GF-D8 (cell line): ENCODE measurements at places on chromosomes 6 and 20.
A peak's percentile ranks its signal among the peaks of the same experiment; 100 is the strongest.

- DNase-seq, result no peak
Observed at GRCh38 chr6:149484733-149485700, at the start of gene ZC3H12D. Gene ZC3H12D, minus strand, starts transcription at chr6:149485014. Its CDS starts 10,471 bp downstream, at chr6:149474543.

DNA sequence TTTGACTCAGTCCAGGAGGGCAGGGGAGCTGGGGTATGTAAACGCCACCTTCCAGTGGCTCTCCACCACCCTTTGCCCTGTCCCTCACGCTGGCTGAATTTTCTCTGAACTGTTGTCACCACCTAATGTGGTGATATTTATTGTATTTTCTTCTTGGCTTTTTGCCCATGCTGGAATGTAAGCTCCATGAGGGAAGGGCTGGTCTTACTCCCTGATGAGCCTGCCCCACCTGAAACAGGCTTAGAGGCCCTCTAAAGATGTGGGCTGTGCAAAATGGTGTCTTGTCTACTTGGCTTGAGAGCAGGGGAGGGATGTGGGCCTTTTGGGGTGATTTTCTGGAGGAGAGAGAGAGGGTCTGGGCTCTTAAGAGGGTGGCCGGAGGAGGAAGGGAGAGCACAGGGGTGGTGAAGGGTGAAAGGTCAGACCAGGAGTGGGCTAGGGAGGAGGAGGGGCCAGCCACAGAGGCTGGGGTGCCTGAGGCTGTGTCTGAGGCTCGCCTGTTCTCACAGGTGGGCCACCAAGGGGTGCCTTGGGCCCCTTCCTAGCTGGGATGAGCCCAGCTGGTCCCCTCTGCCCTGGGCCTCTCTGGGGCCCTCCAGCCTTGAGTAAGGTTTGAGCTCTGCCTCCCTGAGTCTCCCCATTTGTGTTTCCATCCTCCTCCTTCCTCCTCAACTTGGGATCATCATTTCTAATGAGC, 37.3 kb downstream of the SPDEF start:
- no peak for DNase-seq

DNA sequence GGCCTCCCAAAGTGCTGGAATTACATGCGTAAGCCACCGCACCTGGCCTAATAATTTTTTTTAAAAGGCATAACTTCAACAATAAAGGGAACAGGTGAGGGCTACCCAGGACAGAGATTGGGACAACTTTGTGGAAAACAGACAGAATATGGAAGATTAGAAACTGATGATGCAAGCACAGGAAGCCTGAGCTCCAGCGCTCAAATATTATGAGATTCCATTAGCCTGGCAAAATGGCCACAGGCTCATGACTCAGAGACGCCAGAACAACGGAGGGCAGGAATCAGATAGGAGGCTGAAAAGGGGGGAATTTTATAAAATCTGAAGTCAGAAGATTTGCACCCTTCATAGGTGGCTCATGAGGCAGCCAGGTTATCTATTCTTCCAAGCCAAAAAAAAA, 103.1 kb upstream of the MRPS10 start:
- no peak for DNase-seq

DNA sequence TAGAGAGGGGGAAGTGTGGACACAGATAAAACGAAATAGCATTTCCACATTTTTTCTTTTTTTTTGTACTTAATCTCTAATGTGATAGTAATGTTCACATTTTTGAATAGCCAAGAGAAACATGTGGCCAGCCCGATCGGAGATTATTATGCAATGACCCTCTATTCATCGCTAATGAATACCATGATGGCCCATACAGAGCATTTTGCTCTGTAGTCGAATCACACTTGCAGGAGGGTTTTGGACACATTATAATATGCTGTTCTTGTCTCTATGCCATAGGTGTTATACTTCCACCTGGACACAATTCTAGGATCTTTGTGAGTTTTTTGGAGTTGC, 60.1 kb downstream of the MTHFD1L start:
- no peak for DNase-seq

DNA sequence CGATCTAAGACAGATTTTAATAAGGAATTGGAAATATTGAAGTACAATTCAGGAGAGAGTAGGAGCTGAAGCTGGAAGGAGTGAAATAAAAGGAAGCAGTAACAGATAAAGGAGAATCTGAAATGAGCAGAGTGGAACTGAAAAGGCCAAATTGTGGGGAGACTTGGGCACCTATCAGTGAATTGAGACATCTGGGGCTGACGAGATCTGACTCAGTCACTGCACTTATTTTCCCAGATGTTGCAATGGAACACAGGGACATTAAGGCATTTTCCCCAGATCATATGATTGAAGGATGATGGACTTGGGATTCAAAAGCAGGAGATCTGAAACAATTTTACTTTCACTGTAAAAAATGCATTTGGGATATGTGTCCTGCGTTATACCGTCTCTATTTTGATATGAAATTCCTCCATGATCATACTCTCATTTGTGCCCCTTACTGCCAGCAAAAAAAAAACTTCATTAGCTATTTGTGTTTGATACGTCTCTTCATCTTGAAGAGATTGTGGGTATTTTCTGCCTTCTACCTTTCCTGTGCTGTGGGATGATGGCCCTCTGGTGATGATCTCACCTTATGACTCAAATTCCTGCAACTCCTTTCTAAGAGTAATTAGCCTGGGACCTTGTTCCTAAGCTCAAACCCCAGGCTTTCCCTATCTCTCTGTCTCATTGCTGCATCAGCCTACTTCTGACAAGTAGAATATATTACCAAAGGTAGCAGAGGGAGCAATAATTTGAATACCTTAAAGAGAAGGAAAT, 278.5 kb upstream of the MAN1A1 start:
- no peak for DNase-seq

DNA sequence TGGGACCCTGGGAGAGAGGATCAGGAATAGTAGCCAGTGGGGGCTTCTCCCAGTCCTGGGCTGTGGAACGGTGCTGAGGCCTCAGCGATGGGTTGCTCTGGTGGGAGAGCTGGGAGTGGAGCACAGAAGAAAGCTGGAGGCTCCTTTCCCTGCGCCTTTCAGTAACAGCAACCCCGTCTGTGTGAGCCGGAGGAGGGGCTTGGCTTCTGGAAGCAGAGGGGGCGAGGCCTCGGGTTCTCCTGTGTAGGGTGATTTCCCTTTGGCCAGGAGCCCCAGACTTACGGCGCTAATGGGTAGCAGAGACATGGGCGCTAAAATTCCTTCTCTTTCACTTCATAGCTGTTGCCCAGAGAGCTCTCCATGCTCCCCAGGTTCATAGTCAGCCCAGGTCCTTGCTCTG, 55.0 kb downstream of the DAAM2 start:
- DNase-seq, result no peak

GRCh38 chr6:155265843-155266535, 2.2 kb downstream of the CLDN20 start:
- DNase-seq, result no peak

DNA sequence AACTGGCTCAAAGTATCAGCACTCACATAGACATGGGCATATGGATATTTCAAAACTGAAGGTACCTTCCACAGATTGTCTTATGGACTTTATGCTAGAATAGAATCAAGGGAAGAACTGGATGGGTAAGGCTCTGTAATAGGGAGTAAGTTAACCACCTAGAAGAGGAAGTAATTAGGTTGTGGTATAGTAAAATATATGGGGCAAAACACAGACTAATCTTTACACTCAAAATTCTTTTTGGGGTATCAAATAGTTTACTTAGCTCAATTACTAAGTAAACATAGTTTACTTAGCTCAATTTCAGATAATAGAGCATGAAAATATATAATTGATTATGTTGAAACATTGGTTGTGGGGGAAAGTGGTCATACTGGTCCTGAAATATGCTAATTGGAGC, 94.2 kb upstream of the ATXN1 start:
- no peak for DNase-seq

- DNase-seq, result no peak
Observed at GRCh38 chr6:41050536-41050935, 2.5 kb upstream of the APOBEC2 start.

DNA sequence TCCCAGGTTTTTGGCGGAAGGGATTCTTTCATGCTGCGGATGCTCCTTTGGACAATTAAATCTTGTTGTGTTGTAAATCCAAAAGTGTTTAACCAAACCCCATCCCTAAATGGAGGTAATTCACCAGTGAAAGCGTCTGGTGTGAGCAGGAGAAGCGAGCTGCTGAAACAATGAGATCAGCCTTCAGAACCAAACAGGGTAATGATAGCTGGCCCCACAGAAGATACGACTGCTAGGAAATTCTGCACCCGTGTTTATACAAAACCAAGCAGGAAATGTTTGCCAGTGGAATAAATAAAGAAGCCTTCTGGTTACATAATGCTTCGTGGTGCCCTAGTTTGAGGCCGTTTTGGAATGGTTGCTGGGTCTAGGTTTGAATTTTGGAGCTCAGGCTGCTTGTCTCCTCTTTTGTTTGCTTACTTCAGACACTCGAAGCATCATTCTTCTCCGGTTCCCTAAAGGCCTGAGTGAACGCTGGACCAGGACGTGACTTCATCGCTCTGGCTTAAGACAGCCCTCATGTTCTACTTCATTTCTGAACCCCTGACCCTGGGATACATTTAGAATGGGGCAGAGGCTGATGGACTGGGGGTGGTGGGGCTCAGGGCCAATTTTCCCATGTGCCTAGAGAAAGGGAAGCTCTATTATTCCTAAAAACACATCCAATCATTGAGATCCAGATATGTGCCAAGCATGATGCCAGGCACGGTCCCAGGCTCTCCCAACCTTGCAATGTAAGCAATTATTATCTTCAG, 61.6 kb upstream of the JAG1 start:
- no peak for DNase-seq

GRCh38 chr20:11721411-11721810, 196.3 kb upstream of the BTBD3 start:
- DNase-seq, result no peak

DNA sequence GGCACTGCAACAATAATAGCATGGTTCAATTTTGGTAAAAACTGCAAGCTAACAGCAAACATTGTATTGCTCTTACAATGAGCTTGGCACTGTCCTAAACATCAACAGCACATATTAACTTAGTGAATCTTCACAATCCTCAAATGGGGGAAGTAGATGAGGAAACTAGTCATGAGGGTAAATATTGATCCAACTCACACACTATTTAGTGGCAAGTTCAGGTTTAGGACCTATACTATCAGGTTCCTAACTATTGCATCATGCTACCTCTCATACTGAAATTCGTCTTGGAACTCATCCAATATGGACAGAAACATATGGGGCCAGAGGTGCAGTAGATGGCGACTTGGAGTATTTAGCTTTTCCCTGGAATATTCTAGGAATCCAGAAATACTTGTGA, 34.2 kb downstream of the FKBP1C start:
- DNase-seq, result no peak

DNA sequence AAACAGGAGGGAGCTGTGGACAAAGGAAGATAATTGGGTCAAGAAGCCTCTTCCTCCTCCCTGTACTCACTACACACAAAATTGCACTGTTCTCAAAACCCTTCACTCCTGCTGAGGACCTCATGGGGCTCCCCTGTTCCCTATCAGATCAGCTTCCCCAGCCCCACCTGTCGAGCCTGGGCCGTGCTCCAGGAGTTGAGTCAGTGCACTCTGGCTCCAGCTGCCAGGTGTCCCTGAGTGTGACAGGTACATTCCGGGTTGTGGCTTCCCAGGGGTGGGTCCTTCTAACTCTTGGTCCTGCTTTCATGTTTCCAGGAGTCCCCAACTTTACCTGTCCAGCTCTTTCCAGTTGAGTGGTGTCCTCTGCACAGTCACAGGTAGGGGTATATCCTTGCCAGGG, 8.4 kb downstream of the RAB5IF start:
- DNase-seq, result no peak

GRCh38 chr6:29710281-29710941, 12.8 kb upstream of the HLA-F start:
- no peak for DNase-seq

DNA sequence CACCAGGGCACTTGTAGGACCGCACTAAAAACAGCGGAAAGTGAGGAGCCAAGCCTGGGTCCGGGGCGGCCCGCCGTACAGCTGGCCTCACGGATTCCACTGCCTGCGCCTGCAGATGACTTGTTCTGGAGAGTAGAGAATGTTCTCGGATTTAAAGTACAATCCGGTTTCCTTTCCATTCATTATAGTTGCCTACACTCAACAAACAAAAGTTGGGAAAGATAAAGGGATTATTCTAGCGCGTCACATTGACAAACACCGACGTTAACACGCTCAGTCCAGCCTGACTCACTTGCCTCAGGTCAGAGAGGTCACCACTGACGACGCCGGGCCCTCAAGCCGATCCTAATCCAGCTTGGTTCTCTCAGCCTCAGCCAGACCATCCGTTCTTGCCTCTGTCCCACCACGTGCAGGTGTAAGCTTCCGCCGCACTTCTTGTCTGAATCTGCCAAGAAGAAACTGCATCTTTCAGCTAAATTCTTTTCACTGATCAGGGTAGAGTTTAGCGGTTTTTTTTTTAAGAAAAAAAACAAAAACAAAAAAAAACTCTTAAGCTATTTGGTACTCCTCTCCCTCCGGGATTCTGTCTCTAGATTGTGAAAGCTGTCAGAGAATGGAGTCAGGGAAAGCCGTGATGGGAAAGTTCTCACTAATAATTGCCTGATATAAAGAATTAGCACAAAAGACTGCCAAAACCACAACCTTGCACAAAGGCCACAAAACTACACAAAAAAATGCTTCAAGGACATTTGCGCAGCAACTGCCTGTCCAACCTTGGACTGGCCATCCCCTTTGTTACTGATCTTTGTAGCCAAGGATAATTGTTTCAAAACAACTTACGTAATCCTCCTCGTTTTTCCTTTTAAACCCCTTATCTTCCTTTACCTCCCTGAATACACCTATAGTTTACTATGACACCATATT, 1.1 kb upstream of the PHF10 start:
- peak; percentile 40 for DNase-seq

DNA sequence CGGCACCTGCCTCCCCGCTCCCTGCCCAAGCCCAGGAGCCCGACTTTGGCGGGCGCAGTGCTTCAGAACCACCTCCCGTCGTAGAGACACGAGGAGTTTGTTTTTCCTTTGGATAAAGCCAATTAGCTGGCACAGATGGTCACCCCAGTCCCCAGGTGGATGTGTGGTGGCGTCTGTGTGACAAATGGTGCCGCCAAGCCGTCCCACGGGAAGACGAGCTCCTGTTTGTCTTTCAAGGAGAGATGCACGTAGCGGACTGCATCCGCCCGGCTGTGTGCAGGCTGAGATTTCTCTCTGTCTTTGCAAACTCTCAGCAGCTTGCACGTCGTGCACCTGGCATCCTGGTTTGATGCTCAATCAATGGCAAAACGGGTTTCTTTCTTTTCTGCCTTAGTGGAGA, 16.1 kb upstream of the MRGBP start:
- DNase-seq, result no peak

DNA sequence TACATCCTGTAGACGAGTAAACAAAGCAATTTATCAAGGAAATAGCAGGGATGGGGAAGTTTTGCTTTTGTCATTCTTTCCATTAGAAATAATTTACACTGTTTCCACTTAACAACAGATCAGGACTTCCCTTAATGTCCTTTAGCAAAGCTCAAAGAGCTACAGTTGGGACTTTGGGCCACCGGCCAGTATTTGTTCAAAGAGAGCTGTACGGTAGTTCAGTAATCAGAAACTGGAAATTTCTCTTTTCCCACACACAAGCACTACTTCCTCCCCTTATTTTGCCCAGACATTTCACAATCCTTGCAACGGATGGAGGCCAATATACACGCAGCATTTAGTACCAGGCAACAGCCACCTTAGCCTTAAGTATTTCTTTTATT, 12.1 kb upstream of the HINT3 start:
- peak; percentile 72 for DNase-seq
